Lung (tissue), 17 donors: ENCODE measurements at places on chromosomes 12 and 14.

DNA sequence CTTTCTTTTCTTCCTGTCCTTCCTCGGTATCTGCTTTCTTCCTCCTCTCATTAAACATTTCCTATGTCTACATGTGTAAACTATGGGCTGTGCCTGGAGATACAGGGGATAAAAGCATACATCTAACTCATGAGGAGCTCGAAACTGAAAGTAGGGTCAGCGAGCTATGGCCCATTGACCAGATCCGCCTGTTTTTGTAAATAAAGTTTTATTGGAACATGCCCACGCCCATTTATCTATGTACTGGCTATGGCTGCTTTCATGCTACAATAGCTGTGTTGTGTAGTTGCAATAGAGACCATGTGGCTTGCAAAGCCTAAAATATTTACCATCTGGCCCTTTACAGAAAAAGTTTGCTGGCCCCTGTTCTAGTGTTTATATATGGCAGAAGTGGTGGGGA lies 500.8 kb upstream of the GARIN6 start:
- no peak overlapping the region for H3K4me3 ChIP-seq
- H3K4me1 ChIP-seq = no peaks in the 10 kb centered on the region
- no peak for DNase-seq
- H3K27ac ChIP-seq = no peak overlapping the region

- H3K27ac ChIP-seq = no peak within 1 kb of the TSS
- DNase-seq = peak; percentile 79
- H3K36me3 ChIP-seq = no peaks in the 10 kb centered on the region
- H3K27me3 ChIP-seq = peaks cover 30% of the 10 kb centered on the region
- no peaks in the 10 kb centered on the region for H3K4me1 ChIP-seq
Observed at GRCh38 chr12:108129017-108129812, at the start of gene WSCD2. Gene WSCD2, plus strand, starts transcription at chr12:108129288. Its CDS starts 66,545 bp downstream, at chr12:108195833.

DNA sequence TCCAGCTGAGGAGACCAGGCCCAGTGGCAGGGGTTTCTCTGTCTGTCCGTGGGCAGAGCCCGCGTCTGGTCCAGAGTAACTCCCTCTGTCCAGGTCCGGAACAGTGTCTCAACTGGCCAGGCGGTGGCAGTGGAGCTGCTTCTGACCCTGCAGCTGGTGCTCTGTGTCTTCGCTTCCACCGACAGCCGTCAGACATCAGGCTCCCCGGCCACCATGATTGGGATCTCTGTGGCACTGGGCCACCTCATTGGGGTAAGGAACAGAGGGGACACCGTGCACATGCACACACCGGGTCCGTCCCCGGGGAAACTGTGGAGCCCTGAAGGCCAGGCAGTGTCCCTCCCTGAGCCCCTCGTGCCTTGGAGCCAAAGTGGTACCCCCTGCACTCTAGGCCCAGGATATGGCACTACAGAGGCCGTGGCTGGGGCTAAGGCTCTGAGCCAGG lies 1.5 kb downstream of the AQP6 start:
- no peak overlapping the region for H3K27ac ChIP-seq
- peaks cover 5% of the 10 kb centered on the region for H3K4me1 ChIP-seq
- no peak overlapping the region for H3K4me3 ChIP-seq
- H3K27me3 ChIP-seq = peaks cover 18% of the 10 kb centered on the region
- H3K36me3 ChIP-seq = no peaks in the 10 kb centered on the region

DNA sequence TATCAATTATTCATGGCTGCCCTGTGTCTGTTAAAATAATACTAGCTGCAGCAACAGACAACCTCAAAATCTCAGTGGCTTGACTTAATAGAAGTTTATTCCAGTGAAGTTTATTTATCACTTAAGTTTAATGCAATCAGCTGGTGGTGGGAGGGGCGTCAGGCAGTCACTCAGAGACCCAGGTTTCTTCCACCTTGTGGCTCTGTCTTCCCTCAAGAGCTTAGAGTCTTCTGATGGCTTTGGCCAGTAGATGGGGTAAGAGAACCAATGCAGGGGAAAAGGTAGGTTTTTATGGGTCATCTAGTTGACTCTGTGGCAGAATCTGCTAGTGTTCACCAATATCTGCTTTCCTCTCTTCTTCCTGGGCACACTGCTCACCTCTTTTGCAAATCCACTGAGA lies 668.9 kb downstream of the AACS start:
- no peak overlapping the region for H3K4me3 ChIP-seq
- H3K36me3 ChIP-seq = no peaks in the 10 kb centered on the region
- H3K27me3 ChIP-seq = no peaks in the 10 kb centered on the region
- DNase-seq = no peak

DNA sequence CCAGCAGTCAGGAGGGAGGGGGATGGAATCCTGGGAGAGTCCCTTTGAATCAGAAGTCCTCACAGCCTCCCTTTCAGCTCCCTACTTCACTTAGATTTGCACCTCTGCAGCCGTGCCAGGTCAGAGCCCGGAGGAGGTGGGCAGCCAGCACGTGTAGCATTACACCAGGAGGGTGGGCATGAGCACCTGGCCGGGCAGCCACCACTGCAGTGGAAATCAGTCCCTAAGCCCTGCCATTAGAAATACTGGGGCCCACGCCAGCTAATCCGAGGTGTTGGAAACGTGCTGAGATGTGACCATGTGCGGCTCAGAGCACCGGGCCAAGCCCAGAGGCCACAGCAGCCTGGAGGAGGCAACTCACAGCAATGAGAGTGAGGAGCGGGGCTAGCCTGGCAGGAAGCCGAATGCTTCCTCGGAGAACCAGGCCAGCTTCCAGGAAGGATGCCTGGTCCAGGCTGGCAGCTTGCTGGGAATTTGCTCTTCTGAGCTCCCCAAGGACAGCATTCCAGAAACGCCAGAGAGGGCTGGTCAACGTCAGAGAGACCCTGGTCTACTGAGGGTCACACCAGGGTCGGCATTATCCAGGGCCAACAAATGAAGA lies 9.4 kb upstream of the CACNA2D4 start:
- H3K27ac ChIP-seq = no peak overlapping the region
- DNase-seq = no peak
- no peaks in the 10 kb centered on the region for H3K36me3 ChIP-seq
- H3K4me1 ChIP-seq = no peaks in the 10 kb centered on the region
- H3K4me3 ChIP-seq = no peak overlapping the region

DNA sequence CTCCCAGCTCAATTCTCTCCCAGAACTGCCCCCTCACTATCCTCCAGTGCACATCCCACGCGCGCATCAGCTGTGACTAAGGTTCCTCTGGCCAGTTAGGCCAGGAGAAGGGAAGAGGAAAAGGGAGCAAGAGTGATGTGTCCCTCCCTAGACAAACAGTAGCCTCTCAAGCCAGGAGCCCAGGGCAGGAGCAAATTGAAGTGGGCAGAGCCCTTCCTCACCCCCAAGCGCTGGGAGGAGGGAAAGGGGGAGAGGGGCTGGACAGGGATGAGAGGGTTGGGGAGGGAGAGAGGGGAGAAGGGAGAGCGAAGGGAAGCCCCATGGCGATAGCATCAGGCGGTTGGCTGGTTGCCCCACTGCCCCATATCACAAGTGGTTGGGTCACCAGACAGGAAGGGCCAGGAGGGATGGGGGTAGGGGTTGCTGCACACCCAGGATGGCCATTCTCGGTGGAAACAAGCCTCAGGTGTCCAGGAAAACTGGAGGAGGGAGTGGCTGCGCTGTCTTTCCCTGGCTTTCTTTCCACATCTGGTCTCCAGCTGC lies 1.1 kb downstream of the CD63 start:
- peaks cover 33% of the 10 kb centered on the region for H3K36me3 ChIP-seq
- peak overlapping the region; percentile 98 for H3K27ac ChIP-seq
- H3K4me1 ChIP-seq = peaks cover 9% of the 10 kb centered on the region
- DNase-seq = no peak
- no peaks in the 10 kb centered on the region for H3K27me3 ChIP-seq

- H3K4me1 ChIP-seq = no peaks in the 10 kb centered on the region
- H3K27me3 ChIP-seq = no peaks in the 10 kb centered on the region
- H3K27ac ChIP-seq = peak overlapping the region; percentile 15
- H3K36me3 ChIP-seq = no peaks in the 10 kb centered on the region
- H3K4me3 ChIP-seq = no peak overlapping the region
Observed at GRCh38 chr12:68971404-68971803, 38.4 kb upstream of the CPM start.

GRCh38 chr12:50110762-50111351 lies 1.2 kb upstream of the COX14 start:
- DNase-seq = no peak
- H3K27ac ChIP-seq = peak overlapping the region; percentile 88
- no peaks in the 10 kb centered on the region for H3K4me1 ChIP-seq
- H3K4me3 ChIP-seq = no peak overlapping the region

DNA sequence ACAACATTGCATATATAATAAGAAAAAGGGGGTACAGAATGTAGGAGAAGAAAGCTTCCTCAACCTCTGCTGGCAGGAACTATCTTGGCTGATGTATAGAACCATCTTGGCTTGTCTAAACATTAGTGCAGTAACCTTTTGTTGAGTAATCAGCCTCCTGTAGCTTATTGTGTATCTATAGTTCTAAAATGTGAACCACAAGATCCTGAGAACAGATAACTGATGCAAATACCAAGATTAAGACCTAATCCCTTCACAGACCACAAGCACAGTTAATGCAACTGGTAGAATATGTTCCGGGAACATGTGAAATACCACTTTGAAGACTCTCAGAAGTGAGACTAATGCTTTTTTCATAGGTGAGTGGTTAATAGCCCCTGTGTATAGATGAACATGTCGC lies 50.7 kb upstream of the KCNC2 start:
- H3K4me1 ChIP-seq = no peaks in the 10 kb centered on the region
- no peak overlapping the region for H3K4me3 ChIP-seq
- no peaks in the 10 kb centered on the region for H3K27me3 ChIP-seq
- no peaks in the 10 kb centered on the region for H3K36me3 ChIP-seq

- peak; percentile 64 for DNase-seq
- H3K4me1 ChIP-seq = peaks cover 41% of the 10 kb centered on the region
- H3K4me3 ChIP-seq = no peak overlapping the region
- H3K27ac ChIP-seq = peak overlapping the region; percentile 18
- no peaks in the 10 kb centered on the region for H3K36me3 ChIP-seq
- H3K27me3 ChIP-seq = no peaks in the 10 kb centered on the region
Observed at GRCh38 chr14:95220663-95221231, 63.4 kb upstream of the DICER1 start.

DNA sequence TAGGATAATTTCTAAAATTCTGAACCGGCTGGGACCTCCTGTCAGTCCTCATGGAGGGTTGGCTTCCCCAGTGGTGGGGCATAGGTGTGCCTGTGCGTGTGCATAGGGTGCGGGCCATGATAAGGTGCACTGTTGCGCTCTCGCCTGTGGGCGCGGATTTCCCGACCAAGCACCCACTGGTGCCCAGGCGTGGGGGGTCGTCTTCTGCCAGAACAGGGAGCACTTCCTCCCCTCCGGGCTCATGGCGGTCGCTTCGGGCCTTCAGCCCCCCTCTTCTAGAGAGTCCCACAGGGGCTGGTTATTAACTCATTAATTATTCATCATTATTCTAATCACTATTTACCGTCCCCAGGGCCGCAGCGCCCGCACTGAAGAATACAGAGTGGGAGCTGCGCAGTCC lies 2.8 kb downstream of the C1QL4 start:
- peaks cover 60% of the 10 kb centered on the region for H3K27me3 ChIP-seq
- no peak overlapping the region for H3K27ac ChIP-seq
- H3K36me3 ChIP-seq = no peaks in the 10 kb centered on the region
- no peak for DNase-seq

DNA sequence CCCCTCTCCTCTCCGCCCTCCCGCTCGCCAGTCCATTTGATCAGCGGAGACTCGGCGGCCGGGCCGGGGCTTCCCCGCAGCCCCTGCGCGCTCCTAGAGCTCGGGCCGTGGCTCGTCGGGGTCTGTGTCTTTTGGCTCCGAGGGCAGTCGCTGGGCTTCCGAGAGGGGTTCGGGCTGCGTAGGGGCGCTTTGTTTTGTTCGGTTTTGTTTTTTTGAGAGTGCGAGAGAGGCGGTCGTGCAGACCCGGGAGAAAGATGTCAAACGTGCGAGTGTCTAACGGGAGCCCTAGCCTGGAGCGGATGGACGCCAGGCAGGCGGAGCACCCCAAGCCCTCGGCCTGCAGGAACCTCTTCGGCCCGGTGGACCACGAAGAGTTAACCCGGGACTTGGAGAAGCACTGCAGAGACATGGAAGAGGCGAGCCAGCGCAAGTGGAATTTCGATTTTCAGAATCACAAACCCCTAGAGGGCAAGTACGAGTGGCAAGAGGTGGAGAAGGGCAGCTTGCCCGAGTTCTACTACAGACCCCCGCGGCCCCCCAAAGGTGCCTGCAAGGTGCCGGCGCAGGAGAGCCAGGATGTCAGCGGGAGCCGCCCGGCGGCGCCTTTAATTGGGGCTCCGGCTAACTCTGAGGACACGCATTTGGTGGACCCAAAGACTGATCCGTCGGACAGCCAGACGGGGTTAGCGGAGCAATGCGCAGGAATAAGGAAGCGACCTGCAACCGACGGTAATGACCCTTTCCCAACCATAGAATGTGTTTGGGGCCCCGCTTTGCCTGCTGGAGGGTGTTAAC lies 615 bp downstream of the CDKN1B start:
- H3K4me3 ChIP-seq = peak overlapping the region; percentile 96
- no peaks in the 10 kb centered on the region for H3K27me3 ChIP-seq
- H3K27ac ChIP-seq = peak overlapping the region; percentile 98
- H3K36me3 ChIP-seq = peaks cover 18% of the 10 kb centered on the region
- peaks cover 9% of the 10 kb centered on the region for H3K4me1 ChIP-seq

- H3K27ac ChIP-seq = no peak overlapping the region
- H3K36me3 ChIP-seq = no peaks in the 10 kb centered on the region
- H3K27me3 ChIP-seq = no peaks in the 10 kb centered on the region
- no peaks in the 10 kb centered on the region for H3K4me1 ChIP-seq
Observed at GRCh38 chr12:22169376-22169775, 123.4 kb downstream of the CMAS start.

DNA sequence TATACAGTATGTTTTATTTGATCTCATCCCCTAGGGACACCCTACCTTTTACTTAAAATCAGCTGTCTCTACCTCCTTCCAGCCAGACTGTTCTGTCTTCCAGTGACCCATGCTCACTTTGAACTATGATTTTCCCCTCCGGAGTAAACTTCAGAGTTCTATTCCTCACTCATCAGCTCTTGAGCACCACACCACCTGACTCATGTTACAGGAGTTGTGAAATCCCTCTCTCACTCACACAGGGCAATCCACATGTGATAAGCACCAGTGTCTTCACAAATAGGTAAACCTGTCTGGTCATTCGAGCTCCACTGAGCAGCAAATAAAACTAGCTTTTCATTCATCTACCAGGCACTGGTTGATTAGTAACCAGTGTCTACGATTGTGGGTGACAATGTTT lies 177.3 kb upstream of the BMP4 start:
- no peak for DNase-seq
- H3K27me3 ChIP-seq = no peaks in the 10 kb centered on the region
- H3K36me3 ChIP-seq = no peaks in the 10 kb centered on the region
- no peaks in the 10 kb centered on the region for H3K4me1 ChIP-seq

- H3K4me3 ChIP-seq = no peak overlapping the region
- H3K27ac ChIP-seq = no peak overlapping the region
- no peak for DNase-seq
- peaks cover 34% of the 10 kb centered on the region for H3K36me3 ChIP-seq
Observed at GRCh38 chr12:49806321-49806813, 21.8 kb downstream of the NCKAP5L start.

DNA sequence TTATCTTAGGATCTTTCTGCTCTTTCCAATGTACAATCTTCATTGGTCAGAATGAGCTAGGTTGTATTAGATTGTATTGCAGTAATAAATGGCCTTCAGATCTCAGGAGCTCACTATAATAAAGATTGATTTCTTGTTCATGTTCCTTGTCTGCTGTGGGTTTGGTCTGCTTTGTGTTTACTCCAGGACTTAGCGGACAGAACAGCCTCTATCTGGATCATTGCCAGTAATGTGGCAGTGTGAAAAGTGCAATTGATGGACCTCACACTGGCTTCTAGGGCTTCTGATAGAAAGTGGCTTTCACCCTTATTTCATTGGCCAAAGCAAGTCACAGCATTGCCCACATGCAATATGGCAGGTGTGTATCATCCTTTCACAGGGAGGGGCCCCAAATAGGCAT lies 81.2 kb downstream of the BTG1 start:
- no peak overlapping the region for H3K27ac ChIP-seq
- peak; percentile 52 for DNase-seq
- peaks cover 35% of the 10 kb centered on the region for H3K4me1 ChIP-seq
- no peaks in the 10 kb centered on the region for H3K27me3 ChIP-seq
